Activated CD8-positive, alpha-beta memory T cell treated with anti-CD3 and anti-CD28 coated beads, Interleukin-2, amount 50 U/mL, for 48 hours (primary cell): ENCODE measurements at places on chromosomes 7 and 10.

- DNase-seq = peak; percentile 65
These were observed 56.0 kb downstream of the LGI1 start for GRCh38 chr10:93813507-93814465.

DNA sequence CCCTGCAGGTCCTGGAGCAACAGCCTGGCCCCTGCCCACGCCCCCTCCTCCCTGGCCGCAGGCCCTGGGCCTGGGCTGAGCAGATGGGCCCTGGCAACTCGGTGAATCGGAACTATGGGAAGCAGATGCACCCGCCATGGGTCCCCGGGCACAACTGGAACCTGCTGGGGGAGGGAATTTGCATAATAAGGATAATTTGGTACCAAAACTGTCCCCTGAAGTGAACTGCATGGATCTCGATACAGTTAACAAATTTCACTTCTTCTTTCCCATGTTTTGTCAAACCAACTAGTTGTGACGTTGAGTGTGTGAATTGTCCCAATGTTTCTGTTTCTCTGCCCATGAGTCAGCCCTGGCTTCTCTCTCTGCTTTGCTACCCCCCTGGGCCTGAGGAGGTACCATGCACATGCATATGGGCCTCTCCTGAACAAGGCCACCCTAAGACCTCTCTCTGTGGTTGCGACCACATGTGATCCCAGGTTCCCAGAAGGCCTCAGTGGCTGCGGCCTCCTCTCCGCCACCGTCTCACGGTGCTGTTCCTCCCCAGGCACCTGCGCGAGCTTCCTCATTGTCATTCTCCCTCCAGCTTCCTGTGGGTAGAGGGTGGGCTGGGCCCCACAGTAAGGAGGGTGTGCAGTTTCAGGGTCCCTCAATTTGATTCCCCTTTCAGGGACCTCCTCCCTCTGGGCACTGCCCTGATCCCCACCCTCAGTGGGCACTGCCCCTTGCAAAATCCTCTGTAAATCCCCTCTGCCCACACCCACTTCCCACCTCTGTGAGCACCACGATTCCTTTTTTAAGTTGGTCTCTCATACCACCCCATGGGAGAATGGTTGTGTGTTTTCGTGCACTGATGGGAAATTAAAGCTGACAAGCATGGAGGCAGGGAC lies 40.0 kb downstream of the FIGNL1 start:
- no peak for DNase-seq

- DNase-seq = no peak
These were observed 7.0 kb downstream of the CPA1 start for GRCh38 chr7:130387306-130387627.

- DNase-seq = no peak
These were observed 87.7 kb downstream of the TNS3 start for GRCh38 chr7:47493976-47494911.

- DNase-seq = no peak
These were observed 8.2 kb downstream of the LFNG start for GRCh38 chr7:2527505-2528467.

DNA sequence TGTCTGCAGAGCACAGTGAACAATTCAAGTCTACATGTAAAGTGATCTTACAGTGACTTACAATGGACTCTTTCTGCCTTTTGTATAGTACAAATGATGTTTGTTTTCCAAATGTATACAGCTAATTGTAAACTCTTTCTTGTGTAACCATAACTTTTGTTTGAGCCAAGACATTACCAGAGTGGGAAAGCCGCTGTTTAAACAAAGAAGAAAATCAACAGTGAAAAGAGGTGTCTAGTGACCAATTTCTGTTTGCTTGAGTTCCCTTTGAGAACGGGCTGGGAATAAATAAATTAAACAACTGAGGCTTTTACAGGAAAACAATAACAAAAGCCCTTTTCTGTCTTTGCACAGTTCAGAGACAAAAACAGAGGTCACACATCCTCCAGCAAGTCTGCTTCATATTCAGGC lies 1163.4 kb downstream of the CNTNAP2 start:
- DNase-seq = no peak

DNA sequence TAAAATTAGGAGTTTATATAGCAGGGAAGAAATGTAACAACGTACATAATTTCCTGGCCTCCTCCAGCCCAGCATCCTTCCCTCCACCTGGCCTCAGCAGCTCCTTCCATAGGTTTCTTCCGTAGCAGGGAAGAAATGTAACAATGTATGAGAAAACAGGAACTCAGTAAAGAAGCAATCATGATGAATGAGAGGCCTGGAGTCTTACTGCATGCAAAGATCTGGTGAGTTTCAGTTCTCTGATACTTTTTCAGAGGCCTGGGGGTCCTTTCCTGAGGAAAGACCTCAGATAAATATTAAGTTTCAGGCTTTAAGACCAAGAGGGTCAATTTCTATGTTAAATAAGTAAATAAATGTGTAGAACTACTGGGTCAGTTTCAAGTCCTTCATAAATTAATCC lies 155.7 kb upstream of the C7orf33 start:
- no peak for DNase-seq

DNA sequence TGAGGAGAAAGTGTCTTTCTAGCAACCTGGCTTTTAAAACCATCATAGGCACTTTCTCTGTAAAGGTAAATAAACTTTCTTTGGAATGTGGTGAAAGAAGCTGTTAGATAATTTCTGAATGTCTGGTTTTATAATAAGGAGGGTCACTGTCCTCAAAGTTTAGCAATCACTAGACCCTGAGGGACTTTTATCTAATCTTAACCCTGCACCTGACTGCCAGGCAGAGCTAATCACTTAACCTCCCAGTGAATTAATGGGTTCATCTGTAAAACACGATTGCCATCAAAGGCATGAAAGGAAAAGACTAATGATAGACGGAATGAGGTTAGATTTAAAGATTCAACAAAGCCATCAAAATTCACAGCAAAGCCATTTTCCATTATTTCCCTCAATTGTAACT lies 553.8 kb downstream of the GRM8 start:
- DNase-seq = no peak

GRCh38 chr10:91090761-91091529 lies 129.5 kb upstream of the PCGF5 start:
- no peak for DNase-seq

- DNase-seq = no peak
These were observed 47.4 kb upstream of the CC2D2B start for GRCh38 chr10:95860166-95860940.

DNA sequence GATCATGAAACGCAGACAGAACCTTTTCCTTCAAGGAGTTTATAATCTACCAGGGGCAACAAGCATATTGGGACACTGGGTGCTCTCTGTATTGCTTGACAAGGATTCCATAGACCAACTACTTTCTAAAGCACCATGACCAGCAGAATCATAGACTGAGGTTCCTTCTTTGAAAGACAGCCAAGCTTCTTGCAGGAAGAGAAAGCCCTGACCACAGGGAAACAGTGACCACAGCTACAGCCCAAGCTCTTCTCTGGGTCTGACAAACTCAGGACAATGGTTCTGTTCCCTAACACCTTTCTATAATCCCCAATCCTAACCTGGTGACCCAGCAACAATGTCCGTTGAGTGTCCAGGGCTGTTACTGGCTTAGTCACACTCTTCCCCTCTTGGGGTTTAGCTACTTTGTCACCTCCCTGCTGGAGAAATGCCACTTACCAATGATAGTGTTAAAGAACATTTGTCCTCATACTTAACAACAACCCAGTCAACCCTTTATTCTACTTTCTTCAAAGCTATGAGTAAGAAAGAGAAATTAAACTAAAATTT lies 155.7 kb downstream of the JAZF1 start:
- DNase-seq = no peak
